ENCODE measurements at places on chromosomes 6 and 20.
A peak's percentile ranks its signal among the peaks of the same experiment; 100 is the strongest.

- no peak for DNase-seq
Measured at GRCh38 chr6:167984144-167984719, 13.2 kb upstream of the KIF25 start.

GRCh38 chr6:89346433-89346832 lies 6.1 kb downstream of the UBE2J1 start:
- DNase-seq, result no peak

- DNase-seq, result no peak
Measured at GRCh38 chr20:45970646-45971424, 1.2 kb downstream of the ZNF335 start.

- DNase-seq, result peak; percentile 67
Measured at GRCh38 chr20:1802385-1803060, 92.7 kb upstream of the SIRPA start.

- DNase-seq, result no peak
Measured at GRCh38 chr6:135018941-135019340, 35.7 kb downstream of the HBS1L start.

Measured in kidney capillary endothelial cell (primary cell).